Mucosa of gallbladder (tissue), 1 donor: ENCODE measurements at places on chromosomes 1 and 21.

DNA sequence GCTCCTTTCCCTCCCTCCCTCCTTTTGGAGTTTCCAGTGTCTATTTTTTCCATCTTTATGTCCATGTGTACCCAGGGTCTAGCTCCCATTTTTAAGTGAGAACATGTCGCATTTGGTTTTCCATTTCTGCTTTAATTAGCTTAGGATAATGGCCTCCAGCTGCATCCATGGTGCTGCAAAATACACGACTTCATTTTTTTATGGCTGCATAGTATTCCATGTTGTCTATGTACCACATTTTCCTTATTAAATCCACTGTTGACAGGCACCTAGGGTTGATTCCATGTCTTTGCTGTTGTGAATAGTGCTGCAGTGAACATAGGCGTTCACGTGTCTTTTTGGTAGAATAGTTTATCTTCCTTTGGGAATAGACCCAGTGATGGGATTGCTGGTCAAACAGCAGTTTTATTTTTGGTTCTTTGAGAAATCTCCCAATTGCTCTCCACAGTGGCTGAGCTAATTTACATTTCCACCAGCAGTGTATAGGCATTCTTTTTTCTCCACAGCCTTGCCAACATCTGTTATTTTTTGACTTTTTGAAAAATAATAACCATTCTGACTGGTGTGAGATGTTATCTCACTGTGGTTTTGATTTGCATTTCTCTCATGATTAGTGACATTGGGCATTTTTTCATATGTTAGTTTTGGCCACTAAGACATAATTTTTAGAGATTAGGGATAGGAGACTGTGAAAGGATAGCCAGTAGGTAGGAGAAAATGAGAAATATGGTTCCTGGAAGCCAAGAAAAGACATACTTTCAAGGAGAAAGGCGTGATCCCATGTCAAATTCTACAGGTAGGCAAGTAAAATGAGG is 50.4 kb downstream of the ADAMTS1 start:
- no peak for DNase-seq

DNA sequence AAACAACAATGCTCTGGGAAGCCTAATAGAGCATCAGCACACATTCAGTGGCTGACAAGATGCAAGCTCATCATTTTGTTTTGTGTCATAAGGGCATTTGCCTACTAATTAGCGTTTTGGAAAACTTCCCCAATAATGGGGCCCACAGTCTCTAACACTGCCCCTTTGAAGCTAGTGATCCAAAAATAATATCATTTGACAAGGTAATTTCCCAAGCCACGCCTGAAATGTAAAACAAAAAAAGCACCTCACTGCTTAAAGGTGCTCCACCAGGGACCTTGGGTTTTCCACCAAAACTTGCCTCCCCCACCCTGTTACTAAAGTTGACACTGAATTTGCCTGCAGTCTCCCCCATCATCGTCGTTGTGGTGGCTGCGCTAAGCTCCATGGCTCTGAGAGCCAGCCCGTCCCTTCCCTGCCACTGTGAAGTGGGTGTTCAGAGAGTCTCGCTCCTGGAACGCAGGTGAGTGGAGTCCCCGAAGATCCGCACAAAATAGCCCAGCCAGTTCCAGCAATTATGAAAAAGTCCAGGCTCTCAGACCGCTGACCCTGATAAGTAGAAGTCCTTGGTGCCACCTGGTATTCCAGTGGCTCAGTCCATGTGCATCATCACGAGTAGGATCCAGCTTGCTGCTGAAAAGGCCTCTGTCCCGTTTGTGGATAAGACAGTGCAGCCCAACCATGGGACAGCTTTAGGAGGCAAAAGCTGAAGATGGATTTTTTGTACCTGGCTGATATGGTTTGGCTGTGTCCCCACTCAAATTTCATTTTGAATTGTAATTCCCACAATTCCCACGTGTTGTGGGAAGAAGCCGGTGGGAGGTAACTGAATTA is 52.2 kb downstream of the RAB3GAP2 start:
- no peak for DNase-seq

DNA sequence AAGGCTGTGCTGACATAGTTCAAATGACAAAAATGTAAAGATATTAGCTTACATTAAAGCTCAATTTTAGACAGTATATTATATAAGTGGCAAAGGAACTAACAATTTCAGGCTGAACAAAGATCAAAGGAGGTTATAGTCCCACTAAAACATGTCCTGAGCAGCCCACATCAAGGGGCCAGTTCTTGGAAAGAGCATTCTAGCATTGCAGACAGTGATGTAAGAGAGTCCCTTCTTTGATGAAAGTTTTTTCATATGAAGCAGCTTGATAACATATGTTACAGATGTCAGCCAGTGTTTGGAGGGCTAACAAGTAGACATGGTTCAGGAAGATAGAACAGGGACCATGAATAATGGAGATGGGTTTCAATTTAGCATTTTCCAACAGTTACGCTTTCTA is 301.7 kb downstream of the NTNG1 start:
- no peak for DNase-seq

DNA sequence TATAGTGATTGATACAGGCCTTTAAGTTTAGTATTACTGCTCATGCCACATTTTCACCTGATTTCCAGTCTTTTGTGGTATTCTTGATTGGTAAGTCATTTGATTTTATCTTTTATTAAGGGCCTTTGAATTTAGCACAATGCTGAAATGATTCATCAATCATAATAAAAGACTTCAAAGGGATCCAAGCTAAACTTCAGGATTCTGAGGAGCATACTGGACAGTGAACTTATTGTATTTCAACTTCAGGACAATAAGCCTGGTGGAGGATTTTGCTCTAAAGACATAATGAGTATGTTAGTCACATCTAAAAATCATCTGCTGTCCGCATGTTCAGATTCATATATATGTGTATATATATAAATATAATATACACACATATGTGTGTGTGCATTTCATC is 233.3 kb downstream of the SETD4 start:
- no peak for DNase-seq
